Progenitor cell of endocrine pancreas (in vitro differentiated cells): ENCODE measurements at places on chromosomes 7 and 10. TPM values are rescaled to one million over a fixed set of nuclear protein-coding genes. Genes with fewer than 3 reads are reported as not detected.

DNA sequence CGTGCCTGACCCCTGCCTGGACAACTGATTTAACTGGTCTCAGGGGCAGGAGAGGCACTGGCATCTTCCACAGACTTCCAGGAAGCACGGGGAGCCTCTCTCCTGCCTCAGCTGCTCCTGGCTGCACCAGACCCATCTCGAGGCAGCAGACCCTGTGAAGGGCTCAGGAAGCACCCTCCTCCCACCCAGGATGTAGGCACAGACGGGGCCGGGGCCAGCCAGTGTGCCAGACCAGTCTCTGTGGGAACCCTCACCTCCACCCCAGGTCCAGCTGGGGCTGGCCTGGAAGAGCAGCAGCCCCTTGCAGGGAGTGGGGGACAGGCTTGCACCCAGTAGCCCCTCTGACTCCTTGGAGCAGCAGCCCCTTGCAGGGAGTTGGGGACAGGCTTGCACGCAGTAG lies 56.3 kb downstream of the RASGEF1A start:
- DNase-seq = no peak

GRCh38 chr7:129588268-129588667 lies 23.3 kb upstream of the NRF1 start:
- DNase-seq = no peak

- DNase-seq = no peak
Measured at GRCh38 chr7:16918288-16918895, 36.6 kb upstream of the AGR3 start.

DNA sequence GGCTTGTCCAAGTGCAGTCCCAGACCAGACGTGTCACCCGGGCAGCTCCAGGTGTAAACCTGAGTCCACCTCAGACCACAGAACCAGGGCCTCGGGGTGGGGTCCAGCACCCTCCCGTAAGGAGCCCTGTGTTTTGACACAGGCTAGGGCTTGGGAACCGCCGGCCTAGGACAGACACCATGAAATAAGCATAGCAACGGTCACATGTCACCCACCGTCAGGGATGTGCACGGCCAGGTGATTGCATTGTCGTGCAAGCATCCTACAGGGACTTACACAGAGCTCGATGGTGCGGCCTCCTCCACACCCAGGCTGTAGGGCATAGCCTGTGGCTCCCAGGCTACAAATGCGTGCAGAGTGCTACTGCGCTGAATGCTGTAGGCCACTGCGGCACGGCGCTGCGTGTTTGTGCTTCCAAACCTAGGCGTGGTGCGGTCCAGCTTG lies 10.6 kb downstream of the ZFAND2A start:
- no peak for DNase-seq

- DNase-seq = peak; percentile 20
Measured at GRCh38 chr10:127243490-127244272, 47.3 kb upstream of the INSYN2A start.

DNA sequence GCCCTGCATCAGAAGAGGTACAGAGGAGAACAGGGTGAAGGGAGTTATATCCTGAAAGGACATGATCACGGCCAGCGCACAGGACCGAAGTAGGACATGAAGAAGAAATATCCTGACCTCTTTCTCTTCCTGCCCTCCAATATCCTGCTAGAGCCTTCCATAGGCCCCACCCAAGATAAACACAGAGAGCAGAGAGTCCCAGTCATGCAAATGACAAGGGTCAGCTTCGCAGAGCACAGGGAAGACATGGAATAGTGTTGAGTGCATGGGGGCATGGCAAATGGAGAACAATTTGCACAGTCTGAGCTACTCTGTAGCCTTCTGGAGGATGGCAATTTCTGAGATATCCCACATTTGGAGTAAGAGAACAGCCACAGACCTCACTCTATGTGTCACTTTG lies 371.4 kb downstream of the GRM8 start:
- DNase-seq = no peak

DNA sequence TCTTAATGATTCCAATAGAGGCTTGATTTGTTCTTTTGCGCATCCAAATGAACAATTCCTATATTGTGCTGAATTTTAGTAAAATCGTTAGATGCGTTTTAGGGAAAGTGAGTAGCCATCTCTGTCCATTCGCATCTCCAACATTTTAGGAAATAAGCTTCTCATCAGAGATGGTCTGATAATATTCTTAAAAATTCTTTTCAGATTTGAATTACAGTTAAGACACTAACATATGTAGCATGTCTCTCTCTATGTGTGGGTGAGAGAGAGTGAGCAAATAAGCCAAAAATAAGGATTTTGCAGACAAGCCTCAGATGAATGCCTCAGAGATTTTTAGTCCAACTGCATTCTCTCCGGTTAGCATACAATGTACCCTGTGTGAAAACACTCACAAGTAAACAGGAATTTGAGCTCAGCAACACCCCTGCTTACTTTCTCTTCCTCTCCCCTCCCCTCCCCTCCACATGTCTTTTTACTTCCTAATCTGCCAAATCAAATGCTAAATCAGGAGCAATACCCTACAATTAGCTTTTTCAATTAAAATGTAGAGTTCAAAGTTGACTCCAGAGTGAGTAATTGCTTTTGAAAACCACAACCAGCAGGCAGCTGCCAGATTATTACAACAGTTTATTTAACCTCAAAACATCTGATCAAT lies 354.4 kb downstream of the CRPPA start:
- no peak for DNase-seq

DNA sequence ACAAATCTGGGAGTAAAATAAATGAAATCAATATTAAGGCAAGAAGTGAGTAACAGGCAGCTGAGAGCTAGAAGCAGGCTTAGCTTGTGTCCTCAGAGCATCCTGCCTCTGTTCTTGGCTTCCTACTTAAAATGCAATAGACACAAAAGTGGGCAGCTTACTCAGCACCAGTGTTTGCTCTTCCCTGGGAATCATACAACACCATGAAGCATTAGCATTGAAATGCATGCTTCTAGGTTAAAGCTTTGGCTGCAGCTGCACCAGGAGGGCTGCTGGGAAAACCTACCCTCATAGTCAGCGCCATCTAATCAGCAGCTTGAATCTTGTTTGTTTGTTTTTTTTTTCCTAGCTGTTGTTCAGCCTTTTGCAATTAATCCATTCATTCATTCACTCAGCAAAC lies 104.2 kb upstream of the VWC2 start:
- DNase-seq = no peak

DNA sequence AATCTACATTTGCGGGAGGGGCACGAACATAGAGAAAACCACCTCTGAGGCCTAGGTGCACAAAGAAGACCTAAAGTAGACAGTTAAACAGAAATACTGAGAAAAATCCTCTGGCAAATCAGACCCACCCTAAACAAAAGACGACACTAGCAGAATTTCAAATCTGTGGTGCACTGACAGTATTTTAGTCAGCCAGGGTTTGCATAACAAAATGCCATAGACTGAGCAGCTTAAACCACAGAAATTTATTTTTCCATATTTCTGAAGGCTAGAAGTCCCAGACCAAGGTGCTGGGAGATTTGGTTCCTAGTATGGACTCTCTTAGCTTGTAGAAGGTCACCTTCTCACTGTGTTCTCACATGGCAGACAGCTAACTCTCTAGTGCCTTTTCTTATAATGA lies 26.3 kb downstream of the IPMK start:
- no peak for DNase-seq

DNA sequence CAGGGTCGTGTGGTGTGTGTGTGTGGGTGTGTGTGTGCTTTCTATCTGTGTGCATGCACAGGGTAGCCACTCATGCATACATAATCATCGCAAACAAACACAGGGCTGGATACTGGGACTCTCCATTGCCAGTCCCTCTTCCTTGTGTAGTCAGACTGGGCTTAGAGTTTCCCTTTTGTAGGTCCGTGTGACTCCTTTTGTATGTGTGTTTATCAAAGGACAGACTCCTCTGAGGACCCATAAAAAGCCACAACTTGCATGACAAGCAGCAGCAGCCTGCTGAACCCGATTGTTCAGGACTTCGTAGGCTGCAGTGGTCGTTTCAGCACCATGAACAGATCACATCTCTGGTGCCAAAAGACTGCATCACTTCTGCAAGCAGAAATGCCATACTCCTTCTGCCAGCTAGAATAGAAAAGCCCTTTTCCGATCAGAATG lies 895 bp downstream of the VSTM2A start:
- DNase-seq = peak; percentile 30

DNA sequence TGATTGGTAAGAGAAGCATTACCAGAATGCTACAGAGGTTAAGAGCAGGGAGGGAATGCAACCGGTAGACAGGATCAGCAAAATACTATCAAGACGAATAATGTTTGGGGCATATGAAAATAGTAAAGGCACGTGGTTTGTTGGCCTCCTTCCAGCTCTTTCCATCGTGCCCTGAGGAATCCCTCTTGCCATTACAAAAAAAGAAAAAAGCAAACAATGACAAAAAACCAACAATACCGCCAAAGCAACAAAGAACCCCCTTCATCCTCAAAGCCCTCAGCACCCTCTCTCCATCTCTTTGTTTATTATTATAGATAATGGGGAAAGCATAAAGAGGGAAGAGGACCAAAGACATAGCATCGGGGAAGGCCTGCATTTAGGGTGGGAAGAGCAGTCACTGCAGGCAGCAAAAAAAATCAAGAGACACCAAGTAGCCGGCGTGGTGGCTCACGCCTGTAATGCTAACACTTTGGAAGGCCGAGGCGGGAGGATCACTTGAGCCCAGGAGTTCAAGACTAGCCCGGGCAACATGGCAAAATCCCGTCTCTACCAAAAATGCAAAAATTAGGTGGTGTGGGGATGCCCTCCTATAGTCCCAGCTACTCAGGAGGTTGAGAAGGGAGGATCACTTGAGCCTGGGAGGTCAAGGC lies 78.0 kb downstream of the HIP1 start:
- DNase-seq = no peak

DNA sequence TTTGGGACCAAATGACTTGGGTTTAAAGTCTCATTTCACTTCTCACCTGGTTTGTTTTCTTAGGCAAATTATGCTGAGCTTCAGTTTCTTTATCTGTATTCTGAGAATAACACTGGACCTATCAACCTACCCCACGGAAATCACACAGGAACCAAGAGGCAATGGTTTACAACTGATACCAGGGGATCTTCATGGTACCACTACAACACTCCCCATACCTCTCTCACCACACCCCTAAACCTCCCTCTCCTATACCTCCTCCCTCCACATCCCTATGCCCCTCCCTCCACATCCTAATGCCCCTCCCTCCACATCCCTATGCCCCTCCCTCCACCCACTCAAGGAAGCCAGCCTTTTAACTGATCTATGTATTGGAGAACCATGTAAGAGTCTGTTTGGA lies 9.9 kb downstream of the FAM204A start:
- DNase-seq = no peak

DNA sequence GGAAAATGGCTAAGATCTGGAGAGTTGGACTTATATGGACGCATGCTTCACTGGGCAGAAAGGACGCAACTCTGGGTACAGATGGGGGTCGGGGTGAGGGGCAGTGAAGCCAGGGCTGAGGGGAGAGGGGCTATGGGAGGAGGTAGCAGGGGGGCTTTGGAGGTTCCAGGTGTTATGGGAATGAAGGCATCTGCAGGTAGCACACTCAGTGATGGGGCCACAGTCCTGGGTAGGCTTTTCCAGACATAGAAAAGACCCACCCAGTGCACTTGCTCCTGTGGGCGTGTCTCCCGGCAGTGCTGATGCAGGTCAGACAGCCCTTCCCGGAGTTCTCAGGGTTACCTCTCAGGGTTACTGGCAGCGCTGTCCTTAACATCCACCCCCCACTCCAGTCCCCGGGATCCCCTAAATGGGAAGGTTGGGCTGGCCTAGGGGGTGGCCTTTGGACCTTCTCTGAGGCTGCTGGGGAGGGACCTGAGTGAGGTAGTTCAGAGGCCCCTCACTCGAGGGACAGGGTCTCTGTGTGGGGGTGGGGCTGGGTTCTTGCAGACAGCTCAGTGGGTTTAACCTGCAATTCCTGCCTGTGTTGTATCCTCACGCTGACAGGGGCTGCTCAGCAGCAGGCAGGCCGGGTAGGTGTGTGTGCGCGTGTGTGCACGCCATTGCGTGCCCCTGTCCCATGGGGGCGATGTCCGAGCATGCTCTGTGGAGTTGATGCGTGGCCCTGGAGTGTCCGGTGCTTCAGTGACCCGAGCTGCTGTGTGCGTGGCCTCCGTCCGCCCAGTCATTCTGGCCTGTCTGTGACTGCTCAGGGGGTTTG lies 6.2 kb downstream of the ZYX start:
- DNase-seq = no peak

- no peak for DNase-seq
Measured at GRCh38 chr7:147904219-147904576, 686.4 kb upstream of the C7orf33 start.

- no peak for DNase-seq
Measured at GRCh38 chr7:105759670-105760550, 116.5 kb downstream of the ATXN7L1 start.

DNA sequence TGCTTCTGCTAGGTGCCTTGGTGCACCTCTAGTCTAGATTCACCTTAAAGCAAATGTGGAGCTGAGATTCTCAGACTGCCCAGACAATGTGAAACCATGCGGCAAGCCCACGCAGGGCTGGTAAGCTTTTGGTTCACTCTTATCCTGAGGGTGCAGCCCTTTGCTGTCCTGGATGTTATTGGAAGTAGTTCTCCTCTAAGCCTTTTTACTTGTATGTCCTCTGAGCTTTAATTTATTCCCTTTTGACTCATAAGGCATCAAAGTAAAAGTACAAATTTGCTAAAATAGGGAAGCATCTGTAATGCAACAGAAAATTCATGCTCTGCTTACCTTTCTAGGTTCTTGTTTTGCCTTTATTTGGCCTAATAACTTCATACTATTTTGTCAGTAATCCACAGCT lies 186.8 kb downstream of the MACC1 start:
- no peak for DNase-seq

GRCh38 chr10:72251635-72252034 lies 22.1 kb upstream of the DDIT4 start:
- no peak for DNase-seq

GRCh38 chr7:152411389-152411788 lies 24.4 kb downstream of the KMT2C start:
- DNase-seq = no peak

- DNase-seq = no peak
Measured at GRCh38 chr7:71843676-71844075, 568.5 kb downstream of the CALN1 start.

DNA sequence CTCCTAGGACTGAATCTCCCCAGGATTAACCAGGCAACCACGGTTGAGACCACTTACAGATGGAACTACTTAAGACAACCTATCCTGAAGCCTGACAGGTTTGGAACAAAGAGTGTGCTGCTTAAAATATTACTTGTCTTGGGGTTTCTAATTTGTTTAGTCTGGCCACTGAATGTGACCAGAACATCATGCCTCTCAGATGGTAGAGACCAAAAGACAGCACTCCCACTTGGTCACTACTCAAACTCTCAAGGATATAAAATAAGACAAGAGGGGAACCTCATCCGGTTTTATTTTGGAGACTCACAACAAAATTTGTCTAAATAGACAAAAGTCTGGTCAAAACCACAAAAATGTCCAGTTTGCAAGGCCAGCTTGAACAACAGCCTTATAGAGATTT lies 15.3 kb downstream of the MRPL32 start:
- no peak for DNase-seq

Gene RBP4
- 0.72 and 1.2 TPM in 2 replicates for total RNA-seq

Gene SERPINE1
- 0.11 and 0.14 TPM in 2 replicates for total RNA-seq

Gene DNAH11
- total RNA-seq = 1.0 and 1.6 TPM in 2 replicates

Gene BNIP3
- total RNA-seq = 28.5 and 32.4 TPM in 2 replicates

Gene CHN2
- total RNA-seq = 21.2 and 22.0 TPM in 2 replicates

Gene FAM24B
- total RNA-seq = not detected in 2 replicates

Gene VWC2
- total RNA-seq = 0.02 TPM in 2 replicates

Gene SAP25
- total RNA-seq = 7.7 and 8.1 TPM in 2 replicates

Gene ZNRF2
- total RNA-seq = 13.8 and 14.4 TPM in 2 replicates

Gene ITIH5
- 1.5 and 2.3 TPM in 2 replicates for total RNA-seq

Gene RNF32
- total RNA-seq = 1.6 and 2.8 TPM in 2 replicates
